ENCODE measurements at places on chromosomes 6 and 20. TPM values are rescaled to one million over a fixed set of nuclear protein-coding genes. Genes with fewer than 3 reads are reported as not detected.

GRCh38 chr20:37355252-37356180, 9.6 kb downstream of the SRC start:
- no peak for DNase-seq
- no peak overlapping the region for H3K27ac ChIP-seq
- no peak overlapping the region for H3K4me3 ChIP-seq
- no peaks in the 10 kb centered on the region for H3K36me3 ChIP-seq
- H3K4me1 ChIP-seq = no peaks in the 10 kb centered on the region

- no peak for DNase-seq
- no peak overlapping the region for H3K4me3 ChIP-seq
- no peaks in the 10 kb centered on the region for H3K27me3 ChIP-seq
- peaks cover 9% of the 10 kb centered on the region for H3K4me1 ChIP-seq
- H3K27ac ChIP-seq = no peak overlapping the region
These were observed 77.6 kb downstream of the PHACTR2 start for GRCh38 chr6:143755301-143755744.

GRCh38 chr6:145383428-145383827, 351.9 kb downstream of the EPM2A start:
- no peaks in the 10 kb centered on the region for H3K4me1 ChIP-seq
- no peaks in the 10 kb centered on the region for H3K36me3 ChIP-seq
- no peak for DNase-seq
- no peak overlapping the region for H3K4me3 ChIP-seq

DNA sequence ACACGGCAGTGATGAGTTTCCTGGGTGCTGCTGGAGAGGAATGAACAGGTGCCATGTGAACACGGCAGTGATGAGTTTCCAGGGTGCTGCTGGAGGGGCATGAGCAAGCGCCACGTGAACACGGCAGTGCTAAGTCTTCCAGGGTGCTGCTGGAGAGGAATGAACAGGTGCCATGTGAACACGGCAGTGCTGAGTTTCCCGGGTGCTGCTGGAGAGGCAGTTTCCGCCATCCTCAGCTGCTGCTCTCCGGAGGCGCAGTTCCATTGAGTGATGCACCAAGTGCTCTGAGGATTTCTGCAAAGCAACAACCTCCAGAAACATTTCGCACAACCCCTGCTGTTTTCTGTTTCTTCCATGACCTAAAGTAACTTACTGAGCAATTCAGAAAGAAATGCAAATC, 155.4 kb downstream of the SMOC2 start:
- H3K36me3 ChIP-seq = no peaks in the 10 kb centered on the region
- H3K4me3 ChIP-seq = no peak overlapping the region
- no peaks in the 10 kb centered on the region for H3K27me3 ChIP-seq
- no peak for DNase-seq
- H3K27ac ChIP-seq = no peak overlapping the region

DNA sequence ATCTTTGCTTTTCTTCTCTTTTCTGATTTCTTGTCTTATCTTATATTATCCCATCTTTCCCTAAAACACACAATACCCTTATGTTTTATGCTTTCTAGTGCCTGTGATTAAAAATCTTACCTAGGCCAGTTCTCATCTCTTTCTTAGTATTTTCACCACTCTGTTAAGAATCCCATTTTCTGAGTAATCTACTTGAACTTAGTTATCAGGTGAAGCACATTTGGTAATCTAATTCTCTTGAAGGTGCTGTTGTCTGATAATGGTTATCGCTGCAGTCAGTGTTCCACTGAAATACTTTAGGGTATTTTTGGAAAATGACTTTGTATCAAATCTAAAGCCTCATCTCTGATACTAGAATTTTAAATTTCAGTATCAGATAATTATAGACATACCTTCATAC, 192.5 kb upstream of the MAN1A1 start:
- H3K27me3 ChIP-seq = no peaks in the 10 kb centered on the region
- H3K4me1 ChIP-seq = no peaks in the 10 kb centered on the region
- no peak for DNase-seq
- no peak overlapping the region for H3K27ac ChIP-seq

Gene SMLR1
- total RNA-seq = not detected

Gene TBC1D7
- 6.9 TPM for total RNA-seq

Gene ALDH5A1
- total RNA-seq = 20.4 TPM

Gene RCAN2
- 16.0 TPM for total RNA-seq

Gene AIF1
- 21.3 TPM for total RNA-seq

Gene DLK2
- total RNA-seq = 1.3 TPM

All from thyroid gland (tissue), 4 donors.